ENCODE measurements at places on chromosomes 2 and 18.

- no peak for ATAC-seq
Observed at GRCh38 chr2:229268626-229269025, 2.5 kb downstream of the PID1 start.

- ATAC-seq, result no peak
Observed at GRCh38 chr2:70808983-70809958, 11.1 kb downstream of the CLEC4F start.

GRCh38 chr2:160417745-160418397 is 75.7 kb downstream of the RBMS1 start:
- peak; percentile 87 for ATAC-seq

DNA sequence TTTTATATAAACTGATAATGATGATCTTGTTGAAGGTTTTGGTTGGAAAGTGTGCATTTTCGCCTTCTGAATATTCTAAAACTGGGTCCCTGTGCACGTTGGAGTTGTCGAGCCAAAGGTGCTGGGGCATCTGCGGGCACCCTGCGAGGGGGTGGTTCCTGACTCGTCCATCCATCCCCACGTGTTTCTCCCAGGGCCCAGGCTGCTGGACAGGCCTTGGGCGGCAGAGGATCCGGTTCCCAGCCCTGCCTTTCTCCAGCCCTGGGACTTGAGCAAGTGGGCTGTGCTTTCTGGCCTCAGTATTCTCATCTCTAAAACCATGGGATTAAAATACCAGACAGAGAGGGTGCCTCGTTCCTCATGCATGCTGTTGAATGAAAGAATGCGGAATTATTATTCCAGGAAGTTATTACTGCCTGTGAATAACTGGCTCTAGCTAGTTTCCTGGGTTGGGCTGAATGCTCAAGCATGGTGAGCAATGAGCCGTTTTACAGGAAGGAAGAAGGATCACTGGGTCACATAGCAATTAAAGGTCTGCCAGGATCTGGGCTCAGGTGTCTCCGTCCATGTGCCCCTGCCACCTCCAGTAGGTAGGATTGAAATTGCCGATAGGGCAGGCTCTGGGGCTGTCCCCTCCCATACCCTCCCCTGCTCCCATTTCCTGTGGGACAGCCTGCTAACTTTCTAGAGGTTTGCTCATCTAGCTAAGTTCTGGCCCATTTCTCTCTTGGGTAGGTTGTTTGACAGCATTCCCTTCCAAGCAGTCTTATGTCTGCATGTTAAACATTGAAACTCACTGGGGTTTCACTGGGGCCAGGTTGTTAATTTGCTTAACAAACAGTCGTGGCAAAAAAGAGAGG is 77.2 kb upstream of the HS6ST1 start:
- ATAC-seq, result no peak

DNA sequence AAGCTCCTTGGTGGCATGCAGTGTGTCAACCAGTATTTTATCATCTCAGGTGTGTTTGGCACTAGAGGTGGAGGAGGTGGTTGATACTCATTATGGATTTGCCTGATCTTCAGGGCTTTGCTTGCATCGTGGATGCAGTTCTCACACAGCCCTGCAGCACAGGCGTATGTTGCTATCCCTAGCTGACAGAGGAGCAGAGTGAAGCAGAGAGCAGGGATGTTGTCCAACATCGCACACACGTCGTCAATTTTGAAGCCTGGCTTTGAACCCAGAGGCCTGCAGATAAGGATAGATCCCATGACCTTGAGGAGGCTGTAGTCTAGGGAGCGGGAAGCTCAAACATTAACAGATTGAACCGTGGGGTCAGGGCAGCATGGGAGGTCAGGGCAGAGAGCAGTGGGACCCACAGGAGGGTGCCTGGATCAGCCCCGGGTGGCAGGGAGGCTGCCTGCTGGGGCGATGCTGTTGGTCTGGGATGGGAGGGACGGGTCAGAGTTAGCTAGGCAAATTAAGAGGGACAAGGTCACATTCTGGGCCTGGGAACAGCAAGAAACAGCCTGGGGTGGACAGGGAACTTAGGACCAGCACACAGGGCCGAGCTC is 4.2 kb downstream of the RNF144A start:
- ATAC-seq, result no peak

DNA sequence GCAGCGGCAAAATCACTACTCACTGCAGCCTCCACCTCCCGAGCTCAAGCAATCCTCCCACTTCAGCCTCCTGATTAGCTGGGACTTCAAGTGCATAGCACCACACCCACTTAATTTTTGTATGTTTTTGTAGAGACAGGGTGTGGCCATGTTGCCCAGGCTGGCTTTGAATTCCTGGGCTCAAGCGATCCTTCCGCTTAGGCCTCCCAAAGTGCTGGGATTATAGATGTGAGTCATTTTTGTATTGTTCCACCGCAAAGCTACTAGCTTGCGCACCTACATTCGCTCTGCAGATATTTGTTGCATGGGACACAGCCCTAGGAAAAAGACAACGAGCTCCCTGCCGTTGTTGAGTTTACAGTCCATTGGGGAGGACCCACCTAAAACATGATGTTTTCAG is 173.5 kb upstream of the AGAP1 start:
- ATAC-seq, result no peak

GRCh38 chr18:35620765-35621164 is 39.2 kb downstream of the GALNT1 start:
- ATAC-seq, result no peak

- ATAC-seq, result no peak
Observed at GRCh38 chr2:207073412-207073800, 92.3 kb downstream of the KLF7 start.

DNA sequence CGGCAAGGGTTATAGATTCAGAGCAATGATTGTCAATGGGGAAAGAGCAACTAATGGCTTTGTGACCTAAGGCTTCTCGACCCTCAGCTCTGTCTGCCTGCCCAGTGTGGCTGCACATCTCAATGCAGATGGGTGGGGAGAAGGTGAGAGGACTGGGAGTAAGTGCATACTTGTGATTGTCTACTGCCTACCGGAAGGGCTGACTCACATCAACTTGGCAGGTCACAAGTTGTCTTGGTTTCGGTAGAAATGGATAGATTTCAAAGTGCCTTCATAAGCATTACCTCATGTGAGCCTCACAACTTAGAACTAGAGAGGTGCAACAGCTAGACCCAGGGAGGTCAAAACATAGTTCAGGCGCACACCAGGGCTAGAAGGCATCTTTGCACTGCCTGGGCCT is 29.4 kb downstream of the STAT1 start:
- peak; percentile 97 for ATAC-seq

- no peak for ATAC-seq
Observed at GRCh38 chr2:47777277-47777937, 5.5 kb upstream of the MSH6 start.

- ATAC-seq, result peak; percentile 48
Observed at GRCh38 chr2:102520009-102520408, 47.0 kb downstream of the SLC9A4 start.

- ATAC-seq, result no peak
Observed at GRCh38 chr2:939936-940601, 10.6 kb upstream of the SNTG2 start.

DNA sequence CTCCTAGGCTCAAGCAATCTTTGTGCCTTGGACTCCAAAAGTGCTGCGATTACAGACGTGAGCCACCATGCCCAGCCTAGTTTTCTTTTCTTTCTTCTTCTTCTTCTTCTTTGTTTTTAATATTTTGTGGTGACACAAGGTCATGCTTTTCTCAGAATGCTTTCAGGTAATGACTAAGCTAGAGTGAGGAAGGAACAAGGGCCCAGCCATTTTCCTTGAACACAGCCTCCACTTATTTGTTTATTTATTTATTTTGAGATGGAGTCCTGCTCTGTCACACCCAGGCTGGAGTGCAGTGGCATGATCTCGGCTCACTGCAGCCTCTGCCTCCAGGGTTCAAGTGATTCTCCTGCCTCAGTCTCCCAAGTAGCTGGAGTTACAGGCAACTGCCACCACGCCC is 74.3 kb upstream of the ST3GAL5 start:
- ATAC-seq, result peak; percentile 92

DNA sequence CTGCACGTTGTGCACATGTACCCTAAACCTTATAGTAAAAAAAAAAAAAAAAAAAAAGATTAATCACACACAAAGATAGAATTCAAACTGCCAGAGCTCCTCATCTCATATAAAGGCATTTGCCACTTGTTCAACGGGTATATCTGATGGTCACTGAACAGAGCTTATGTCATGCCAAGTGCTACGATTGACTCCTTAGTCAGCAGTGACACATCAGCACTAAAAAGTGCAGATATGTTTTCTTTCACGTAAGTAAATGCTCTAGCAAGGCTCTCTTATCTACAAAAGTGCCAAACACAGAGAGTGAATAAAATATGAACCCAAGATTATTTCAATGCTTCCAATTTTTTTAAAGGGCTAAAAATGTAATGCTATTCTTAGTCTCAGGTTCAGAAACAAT is 1.1 kb downstream of the LMAN1 start:
- ATAC-seq, result peak; percentile 48

- no peak for ATAC-seq
Observed at GRCh38 chr2:172806493-172806892, 70.8 kb downstream of the RAPGEF4 start.

- peak; percentile 47 for ATAC-seq
Observed at GRCh38 chr2:20242727-20243377, 17.9 kb upstream of the SDC1 start.

DNA sequence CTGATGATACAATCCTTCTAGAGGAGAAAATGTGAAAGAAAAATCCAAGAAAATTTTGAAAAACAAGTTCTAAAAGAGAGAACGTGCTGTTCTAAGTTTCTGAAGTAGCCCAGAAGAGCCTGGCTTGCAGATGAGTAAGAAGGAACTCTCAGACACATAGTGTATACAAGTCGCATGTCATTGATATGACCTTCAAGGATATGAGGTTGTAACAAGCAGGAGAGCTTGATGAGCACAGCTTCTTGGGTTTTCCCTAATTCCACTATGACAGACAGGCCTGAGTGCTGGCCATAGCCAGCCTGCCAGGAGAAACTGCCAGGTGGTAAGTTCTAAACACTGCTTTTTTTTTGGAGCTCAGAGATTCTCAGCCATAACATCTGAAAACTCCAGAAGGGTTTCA is 235.7 kb upstream of the SIX2 start:
- no peak for ATAC-seq

- peak; percentile 90 for ATAC-seq
Observed at GRCh38 chr2:64698668-64699444, 45.1 kb upstream of the SERTAD2 start.

DNA sequence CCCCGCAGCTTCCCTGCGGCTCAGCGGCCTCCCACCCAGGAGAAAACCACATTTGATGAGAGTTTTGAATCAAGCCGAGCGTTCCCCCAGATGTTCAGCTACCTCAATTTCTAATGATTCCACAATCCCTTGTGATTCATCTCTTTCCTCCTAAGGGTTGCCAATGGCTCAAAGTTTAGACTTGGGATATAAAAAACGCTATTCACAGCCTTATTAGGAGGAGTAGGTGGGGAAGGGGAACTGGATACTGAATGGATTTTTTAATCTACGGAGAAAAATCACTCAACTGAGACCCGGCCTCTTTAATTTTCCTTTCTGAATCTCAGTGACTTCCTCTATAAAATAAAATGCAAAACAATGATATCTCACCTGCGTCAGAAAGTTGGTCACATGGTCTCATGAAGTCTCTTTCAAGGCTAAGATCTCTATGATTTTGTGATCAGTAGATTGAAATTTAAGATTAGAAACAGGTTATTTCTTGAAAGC is 192.6 kb upstream of the TCF4 start:
- no peak for ATAC-seq

DNA sequence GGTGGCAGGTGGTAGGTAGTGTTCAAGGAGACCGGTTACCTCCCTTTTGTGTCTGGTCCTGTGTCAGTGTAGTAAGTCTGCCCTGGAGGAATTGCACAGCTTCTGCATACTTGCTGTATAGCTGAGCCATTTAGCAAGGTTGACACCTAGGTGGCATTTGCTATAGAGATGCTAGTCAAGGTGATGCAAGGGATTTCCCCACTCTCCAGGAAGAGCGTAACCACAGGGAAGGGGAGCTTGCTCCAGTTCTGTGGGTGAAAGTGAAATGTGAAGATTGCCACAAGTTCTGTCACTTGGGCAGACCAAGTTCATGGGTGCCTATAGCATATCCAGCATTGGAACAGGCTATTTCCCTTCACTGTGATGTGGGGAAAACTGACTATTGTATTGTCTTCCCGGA is 28.1 kb downstream of the NAT8 start:
- peak; percentile 91 for ATAC-seq

GRCh38 chr2:149954981-149955600 is 367.5 kb upstream of the MMADHC start:
- ATAC-seq, result no peak

DNA sequence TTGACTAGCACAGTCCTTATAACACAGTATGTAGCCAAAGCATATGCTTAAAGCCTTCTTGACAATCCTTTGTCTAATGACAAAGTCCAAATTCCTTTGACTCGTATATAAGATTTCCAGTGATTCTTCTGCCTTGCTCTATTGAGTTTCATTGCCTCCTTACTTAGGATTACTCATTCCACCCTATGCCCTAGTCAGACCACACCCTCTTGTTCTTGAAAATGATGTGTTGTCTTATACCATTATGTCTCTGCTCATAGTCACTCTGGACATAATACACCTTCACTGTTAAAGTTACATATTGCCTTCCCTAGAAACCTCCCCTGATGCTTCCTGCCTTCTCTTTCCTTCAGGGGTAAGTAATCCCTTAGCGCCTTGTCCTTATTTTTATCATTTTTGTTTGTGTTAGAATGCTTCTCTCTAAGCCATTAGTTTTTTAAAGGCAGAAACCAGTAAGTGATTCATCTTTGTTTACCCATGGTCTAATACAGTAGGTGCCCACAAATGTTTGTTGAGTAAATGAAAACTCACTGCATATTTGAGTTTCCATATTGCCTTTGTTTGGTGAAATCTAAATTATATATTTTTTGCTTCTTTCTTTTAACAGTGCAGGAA is 19.3 kb downstream of the GPD2 start:
- ATAC-seq, result peak; percentile 99

DNA sequence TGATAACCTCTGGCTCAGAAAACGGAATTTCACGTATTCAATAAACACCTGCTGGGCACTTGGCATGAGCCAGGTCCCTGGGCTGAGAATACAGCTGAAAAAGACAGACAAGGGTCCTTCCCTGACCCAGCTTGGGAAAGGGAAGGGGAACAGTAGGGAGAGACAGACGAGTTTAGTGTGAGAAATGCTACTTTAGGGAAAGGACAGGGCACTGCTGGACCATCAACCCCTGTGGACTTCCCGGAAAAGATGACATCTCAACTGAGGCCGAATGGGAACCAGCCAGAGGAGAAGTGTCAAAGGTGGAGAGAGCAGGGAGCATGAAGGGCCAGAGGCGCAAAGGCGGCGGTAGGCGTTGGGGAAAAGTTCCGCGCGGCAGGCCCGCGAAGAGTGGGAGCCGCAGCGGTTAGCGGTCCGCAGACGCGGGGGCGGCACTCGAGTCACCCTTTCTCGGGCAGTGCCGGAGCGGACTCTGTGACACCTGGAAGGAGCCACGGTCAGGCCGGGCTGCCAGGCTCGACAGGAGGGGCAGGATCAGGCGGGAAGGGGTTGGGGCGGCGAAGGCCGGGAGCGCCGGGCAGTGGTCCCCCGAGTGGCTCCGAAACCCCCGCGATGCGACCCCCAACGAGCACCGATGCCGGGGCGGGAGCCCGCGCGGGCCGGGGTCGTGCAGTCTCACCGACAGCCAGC is 519 bp downstream of the TEX261 start:
- peak; percentile 70 for ATAC-seq

Measured in activated T-helper 17 cell treated with anti-CD3 and anti-CD28 coated beads, Interleukin-2, amount 50 U/mL, for 72 hours (primary cell).